ENCODE measurements at places on chromosomes 1 and 21.

DNA sequence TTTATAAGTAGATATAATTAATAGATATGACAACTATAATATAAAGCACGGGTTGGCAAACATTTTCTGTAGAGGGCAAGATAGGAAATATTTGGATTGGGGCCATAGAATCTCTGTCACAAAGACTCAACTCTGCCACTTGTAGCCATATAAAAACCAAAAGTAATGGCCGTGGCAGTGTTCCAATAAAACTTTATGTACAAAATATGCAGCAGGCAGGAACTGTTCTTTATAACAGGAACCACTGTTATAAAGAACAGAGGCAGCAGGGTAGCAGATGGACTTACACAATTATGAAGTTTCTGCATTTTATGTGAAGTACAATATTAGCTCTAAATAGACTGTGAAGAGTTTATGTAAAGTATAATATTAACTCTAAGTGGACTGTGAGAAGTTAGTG, 16.9 kb upstream of the QSOX1 start:
- no peak for DNase-seq

DNA sequence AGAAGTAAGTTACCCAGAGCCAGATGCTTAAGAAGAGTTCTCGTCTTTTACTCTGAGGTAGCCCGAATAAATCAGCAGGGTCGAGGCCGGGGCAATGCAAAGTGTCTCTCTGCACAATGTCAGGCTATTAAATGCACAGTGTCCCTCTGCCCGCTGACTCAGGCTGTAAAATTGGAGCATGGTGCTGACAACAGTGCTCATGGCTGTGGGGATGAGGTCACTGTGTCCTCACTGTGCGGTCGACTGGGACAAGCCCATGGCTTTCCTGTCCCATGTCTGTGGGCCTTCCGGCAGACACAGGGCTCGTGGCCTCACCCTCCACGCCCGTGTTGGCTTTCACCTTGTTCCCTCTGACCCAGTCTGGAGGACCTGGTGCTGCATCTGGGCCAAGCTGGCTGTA, 14.6 kb upstream of the SLC2A1 start:
- no peak for DNase-seq

DNA sequence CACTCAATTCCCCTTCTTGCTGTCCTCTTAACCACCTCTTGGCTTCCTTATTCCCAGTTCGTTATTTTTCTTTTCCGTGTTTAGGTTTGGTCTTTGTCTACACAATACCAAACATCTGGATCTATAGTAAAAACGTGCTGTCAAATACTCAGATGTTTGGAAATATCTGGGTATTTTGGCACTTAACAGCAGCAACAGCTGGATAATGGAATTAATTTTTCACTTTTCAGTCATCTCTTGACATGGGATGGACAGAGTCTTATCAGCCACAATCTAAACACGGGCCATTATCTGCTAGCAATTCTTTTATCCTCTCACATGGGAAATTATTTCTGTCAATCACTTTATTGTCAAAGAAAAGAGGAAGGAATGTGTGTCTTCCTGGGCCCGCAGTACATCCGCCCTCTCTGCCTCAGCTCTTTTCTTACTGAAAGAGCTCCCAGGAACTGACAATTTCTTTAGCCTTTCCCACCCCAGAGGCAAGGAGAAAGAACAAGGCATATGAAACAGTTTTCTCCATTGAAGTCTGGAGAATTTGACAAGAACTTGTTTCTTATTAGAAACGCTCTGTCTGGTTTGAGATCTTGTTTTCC, 13.4 kb downstream of the NHLH2 start:
- DNase-seq = no peak

DNA sequence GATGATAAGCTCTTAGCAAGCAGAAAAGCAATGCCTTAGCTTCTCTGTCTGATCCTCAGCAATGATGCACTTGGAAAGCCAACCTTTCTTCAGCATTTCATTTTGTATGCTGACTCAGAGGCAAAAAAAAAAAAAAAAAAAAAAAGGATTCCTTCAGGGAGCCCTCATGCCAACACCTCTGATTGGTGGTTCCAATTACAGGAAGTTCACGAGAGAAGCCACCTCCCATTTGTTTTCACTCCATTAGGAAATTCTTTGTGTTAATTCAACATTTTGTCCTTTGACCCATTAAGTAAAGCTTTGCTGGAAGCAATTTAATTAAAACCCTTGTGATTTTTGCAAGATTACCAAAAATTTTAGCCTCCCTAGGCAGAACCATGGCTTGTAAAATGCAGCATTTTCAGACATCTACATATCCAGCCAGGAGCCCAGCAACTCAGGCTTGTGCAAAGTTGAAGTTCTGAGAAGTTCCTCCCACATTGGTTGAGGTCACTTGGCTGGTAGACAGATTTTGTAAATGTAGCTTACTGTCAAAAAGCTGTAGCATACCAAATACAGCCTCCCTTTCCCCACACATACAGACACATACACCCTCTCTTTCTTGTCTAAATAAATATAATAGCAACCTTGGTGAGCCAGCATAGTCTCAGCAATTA, 27.1 kb upstream of the VTCN1 start:
- DNase-seq = no peak

Measured in T-helper 9 cell (primary cell).